Calu3 (cell line): ENCODE measurements at places on chromosomes 11 and 22. TPM values are rescaled to one million over a fixed set of nuclear protein-coding genes. Genes with fewer than 3 reads are reported as not detected.

DNA sequence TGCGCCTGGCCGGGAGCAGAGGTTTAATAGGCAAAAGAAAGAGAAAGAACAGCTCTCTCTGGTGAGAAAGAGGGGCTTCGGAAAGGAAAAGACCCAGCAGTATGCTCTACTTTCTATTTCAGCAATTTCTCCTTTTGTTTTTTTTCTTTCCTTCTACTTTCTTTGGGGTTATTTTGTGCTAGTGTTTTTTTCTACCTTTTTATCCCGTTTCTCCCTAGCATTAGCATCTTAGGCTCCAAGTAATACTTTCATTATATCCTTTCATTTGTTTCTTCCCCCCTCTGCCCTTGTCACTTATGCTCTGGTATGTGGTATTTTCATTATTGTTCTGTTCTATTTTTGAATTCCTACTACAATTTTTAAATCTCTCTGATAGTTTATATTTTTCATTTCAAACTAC, 4.5 kb downstream of the SNU13 start:
- no peak for DNase-seq

- DNase-seq = no peak
Measured at GRCh38 chr11:57087991-57088390, 93.8 kb upstream of the LRRC55 start.

DNA sequence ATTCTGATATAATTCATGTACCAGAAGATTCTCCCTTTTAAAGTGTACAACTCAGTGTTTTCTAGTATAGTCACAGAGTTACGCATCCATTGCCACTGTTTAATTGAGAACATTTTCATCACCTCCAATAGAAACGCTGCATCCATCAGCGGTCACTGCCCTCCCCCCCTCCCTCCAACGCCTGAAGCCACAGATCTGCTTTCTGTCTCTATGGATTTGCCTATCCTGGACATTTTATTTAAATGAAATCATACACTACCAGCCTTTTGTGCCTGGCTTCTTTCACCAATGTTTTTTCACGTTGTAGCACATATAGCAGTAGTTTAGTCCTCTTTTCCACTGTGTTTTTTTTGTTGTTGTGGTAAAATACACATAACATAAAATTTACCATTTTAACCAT, 22.8 kb downstream of the TCP11L1 start:
- no peak for DNase-seq

DNA sequence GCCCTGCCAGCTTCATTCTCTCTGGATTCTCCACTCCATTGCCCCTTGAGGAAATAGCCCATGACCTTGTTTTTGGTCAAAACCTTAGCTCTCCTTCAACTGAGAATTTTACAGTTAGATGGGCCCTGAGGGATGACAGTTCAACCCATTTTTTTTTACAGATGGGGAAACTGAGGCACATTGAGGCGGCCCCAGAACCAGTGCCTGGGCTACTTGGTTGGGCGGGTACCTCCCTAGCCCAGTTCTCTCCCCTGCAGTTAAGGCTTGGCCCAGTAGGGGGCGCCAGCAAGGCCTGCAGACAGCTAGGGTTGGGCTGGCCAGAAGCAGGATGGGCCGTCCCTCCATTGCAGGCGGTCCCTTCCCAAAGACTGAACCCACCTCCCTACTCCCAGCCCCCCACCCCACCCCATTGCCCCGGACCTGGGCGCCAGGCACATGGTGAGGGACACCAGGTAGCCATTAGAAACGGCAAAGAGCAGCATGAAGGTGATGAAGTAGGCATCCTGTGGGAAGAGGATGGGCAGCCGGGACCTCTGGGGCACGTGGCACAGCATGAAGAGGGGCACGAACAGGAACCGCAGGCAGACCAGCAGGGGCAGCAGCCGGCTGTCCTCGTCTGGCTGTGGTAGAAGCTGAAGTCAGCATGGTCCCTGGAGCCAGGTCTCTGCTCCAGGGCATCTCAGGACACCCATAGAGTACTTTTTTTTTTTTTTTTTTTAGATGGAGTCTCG, 7.6 kb downstream of the SLC29A2 start:
- DNase-seq = peak; percentile 75

- DNase-seq = no peak
Measured at GRCh38 chr11:44835296-44835695, 108.5 kb downstream of the TSPAN18 start.

The CCDC188 gene
- not detected in 2 replicates for total RNA-seq

The OR51B5 gene
- not detected in 2 replicates for total RNA-seq

The C11orf87 gene
- not detected in 2 replicates for total RNA-seq

The FAT3 gene
- total RNA-seq = 0.22 and 0.68 TPM in 2 replicates

The FGF4 gene
- not detected in 2 replicates for total RNA-seq

The ANO9 gene
- total RNA-seq = 27.2 and 32.2 TPM in 2 replicates

The ACR gene
- total RNA-seq = not detected in 2 replicates

The IGSF22 gene
- total RNA-seq = not detected in 2 replicates

The POTEH gene
- not detected in 2 replicates for total RNA-seq

The RIMBP3B gene
- 0.17 TPM in 1 of 2 replicates, not detected in the other for total RNA-seq

The ASPHD2 gene
- 0.40 and 0.71 TPM in 2 replicates for total RNA-seq
